Natural killer cell treated with Interleukin-12 subunit alpha and Interleukin-12 subunit beta and Interleukin-15 and Interleukin-18, amount 100 ng/mL, for 72 hours (primary cell): ENCODE measurements at places on chromosomes 5 and 9.

- DNase-seq: no peak
- no peak overlapping the region for H3K4me3 ChIP-seq
- H3K27me3 ChIP-seq: no peaks in the 10 kb centered on the region
- no peak overlapping the region for H3K27ac ChIP-seq
- no peaks in the 10 kb centered on the region for H3K4me1 ChIP-seq
These were observed 18.6 kb upstream of the KDM4C start for GRCh38 chr9:6739218-6739617.

GRCh38 chr5:125719681-125720347 is 703.4 kb upstream of the GRAMD2B start:
- no peaks in the 10 kb centered on the region for H3K36me3 ChIP-seq
- H3K4me1 ChIP-seq: no peaks in the 10 kb centered on the region
- no peak for DNase-seq
- H3K4me3 ChIP-seq: no peak overlapping the region
- no peak overlapping the region for H3K27ac ChIP-seq

- H3K4me1 ChIP-seq: no peaks in the 10 kb centered on the region
- H3K4me3 ChIP-seq: no peak overlapping the region
- DNase-seq: no peak
- no peak overlapping the region for H3K27ac ChIP-seq
- peaks cover 21% of the 10 kb centered on the region for H3K36me3 ChIP-seq
These were observed 20.4 kb downstream of the GNPDA1 start for GRCh38 chr5:141992349-141992963.

DNA sequence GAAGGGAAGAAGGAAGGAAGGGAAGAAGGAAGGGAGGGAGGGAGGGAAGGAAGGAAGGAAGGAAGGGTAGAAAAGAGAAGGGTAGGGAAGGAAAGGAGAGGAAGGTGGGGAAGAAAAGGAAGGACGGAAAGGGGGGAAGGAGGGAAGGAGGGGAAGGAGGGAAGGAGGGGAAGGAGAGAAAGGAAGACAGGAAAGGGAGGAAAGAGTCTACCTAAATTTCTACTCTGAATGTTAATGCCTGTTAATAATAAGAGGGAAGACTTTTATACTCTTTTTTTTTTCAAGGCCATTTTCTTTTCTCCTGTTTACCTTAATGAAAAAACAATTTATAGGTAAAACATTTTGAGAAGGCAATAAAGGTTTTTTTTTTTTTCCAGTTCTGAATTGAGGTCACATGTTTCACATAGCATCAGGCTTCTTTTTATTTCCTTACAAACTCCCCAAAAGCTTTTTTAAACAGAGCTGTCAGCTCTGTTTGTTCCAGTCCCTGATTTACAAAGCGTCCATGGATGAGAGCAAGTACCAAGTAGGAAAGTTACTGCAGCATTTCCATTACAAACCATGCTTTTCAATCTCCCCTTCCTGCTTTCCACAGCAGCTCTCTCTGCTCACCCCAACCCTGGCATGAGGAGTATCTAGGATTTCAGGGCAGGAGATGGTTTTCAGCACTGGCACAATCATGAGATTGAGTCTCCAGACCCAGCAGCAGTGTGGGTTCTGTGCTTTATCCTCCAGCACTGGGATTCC is 173.9 kb downstream of the GNAQ start:
- no peak overlapping the region for H3K4me3 ChIP-seq
- H3K36me3 ChIP-seq: no peaks in the 10 kb centered on the region
- no peaks in the 10 kb centered on the region for H3K4me1 ChIP-seq
- H3K27me3 ChIP-seq: no peaks in the 10 kb centered on the region
- peak overlapping the region; percentile 1 for H3K27ac ChIP-seq
- DNase-seq: no peak

DNA sequence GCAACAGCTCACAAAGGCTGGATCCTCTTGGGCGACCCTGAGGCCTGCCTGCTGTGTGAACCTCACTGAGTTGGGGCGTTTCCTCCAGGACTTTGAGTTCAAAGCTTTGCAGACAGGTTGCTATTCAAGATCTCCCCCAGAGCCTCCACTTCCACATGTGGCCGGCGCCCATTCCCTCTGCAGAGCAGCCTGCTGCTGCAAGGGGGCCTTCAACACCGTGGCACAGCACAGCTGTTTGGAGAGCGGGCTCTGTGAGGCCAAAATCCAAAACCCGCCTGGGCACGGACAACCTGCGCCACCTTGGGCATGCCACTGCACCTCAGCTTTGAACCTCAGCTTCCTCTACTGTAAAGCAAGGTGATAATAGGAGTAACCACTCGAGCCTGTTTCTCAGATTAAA is 160.3 kb downstream of the DAB2IP start:
- H3K4me1 ChIP-seq: no peaks in the 10 kb centered on the region
- H3K4me3 ChIP-seq: no peak overlapping the region
- no peaks in the 10 kb centered on the region for H3K36me3 ChIP-seq
- no peak for DNase-seq

- no peak overlapping the region for H3K27ac ChIP-seq
- H3K4me3 ChIP-seq: no peak overlapping the region
- H3K27me3 ChIP-seq: no peaks in the 10 kb centered on the region
These were observed 226.1 kb downstream of the GOLPH3 start for GRCh38 chr5:31948006-31948405.

- H3K4me3 ChIP-seq: no peak overlapping the region
- H3K36me3 ChIP-seq: no peaks in the 10 kb centered on the region
- H3K27me3 ChIP-seq: peaks cover 11% of the 10 kb centered on the region
- no peak for DNase-seq
- no peak overlapping the region for H3K27ac ChIP-seq
These were observed 384.1 kb downstream of the DMRT2 start for GRCh38 chr9:1434052-1434767.

DNA sequence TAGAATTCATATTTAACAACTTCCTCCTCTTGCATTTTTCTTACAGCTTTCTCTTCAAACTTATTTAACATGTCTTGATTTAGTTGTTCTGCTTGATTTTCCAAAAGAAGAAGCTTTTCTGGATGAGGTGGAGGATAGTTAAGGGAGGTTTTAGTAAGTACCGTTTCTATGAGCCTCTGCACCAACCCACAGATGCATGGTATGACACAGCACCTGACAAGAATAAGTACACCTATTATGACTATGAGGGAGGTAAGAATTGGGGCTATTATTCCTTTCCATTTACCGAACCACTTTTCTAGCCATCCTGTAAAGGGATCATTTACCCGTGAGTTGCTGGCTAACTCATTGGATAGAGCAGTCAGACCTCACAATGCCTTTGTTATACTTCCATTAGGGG is 2.5 kb upstream of the HMGCS1 start:
- peaks cover 10% of the 10 kb centered on the region for H3K36me3 ChIP-seq
- peak overlapping the region; percentile 96 for H3K27ac ChIP-seq
- H3K27me3 ChIP-seq: no peaks in the 10 kb centered on the region

- no peak for DNase-seq
- peaks cover 53% of the 10 kb centered on the region for H3K4me1 ChIP-seq
- no peaks in the 10 kb centered on the region for H3K27me3 ChIP-seq
- H3K36me3 ChIP-seq: no peaks in the 10 kb centered on the region
- H3K4me3 ChIP-seq: no peak overlapping the region
These were observed 14.0 kb downstream of the MAP3K1 start for GRCh38 chr5:56829137-56829908.

- DNase-seq: no peak
- no peak overlapping the region for H3K27ac ChIP-seq
- H3K4me3 ChIP-seq: no peak overlapping the region
These were observed 70.6 kb downstream of the DCP2 start for GRCh38 chr5:113047234-113047633.

DNA sequence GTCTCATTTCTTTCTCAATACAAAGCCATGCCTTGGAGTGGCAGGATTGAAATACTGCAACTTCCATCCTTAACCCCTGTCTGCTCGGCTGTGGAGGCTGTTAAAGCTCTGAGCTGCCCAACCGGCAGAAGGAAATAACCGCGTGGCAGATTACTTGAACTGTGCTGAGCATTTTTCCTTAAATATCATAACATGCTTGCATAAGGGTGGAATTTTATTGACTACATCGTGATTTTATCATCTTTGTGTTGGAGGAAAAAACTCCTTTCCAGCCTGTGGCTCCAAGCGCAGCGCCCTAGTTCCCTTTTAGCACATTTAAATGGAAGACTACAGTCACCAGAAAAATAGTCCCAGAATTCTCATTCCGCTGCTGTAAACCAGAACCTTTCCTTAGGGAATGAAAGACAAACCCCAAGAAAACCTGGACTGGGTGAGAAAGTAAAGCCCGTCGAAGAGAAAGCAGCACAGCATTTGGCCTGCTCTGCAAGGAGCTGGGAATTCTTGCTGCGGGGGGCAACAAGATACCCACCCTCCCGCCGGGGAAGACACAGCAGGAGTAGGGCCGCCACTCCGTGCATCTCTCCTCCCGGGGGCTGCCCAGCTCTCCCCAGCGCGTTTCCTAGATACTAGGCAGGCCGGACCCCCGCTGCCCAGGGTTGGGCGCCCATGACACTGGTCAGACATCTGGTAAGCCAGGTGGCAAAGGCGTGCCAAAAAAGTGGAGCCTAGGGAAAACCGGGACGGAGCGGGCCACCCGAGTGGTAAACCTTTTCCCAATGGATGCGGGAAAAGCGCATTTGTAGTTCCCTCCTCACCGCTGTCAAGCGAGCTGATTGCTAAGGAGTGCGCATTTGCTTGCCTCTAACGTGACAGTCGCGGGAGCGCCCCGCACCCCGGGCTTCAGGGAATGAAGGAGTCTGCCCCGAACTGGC is 1.3 kb downstream of the SHC3 start:
- H3K4me3 ChIP-seq: no peak overlapping the region
- H3K4me1 ChIP-seq: peaks cover 16% of the 10 kb centered on the region
- no peak for DNase-seq
- H3K36me3 ChIP-seq: peaks cover 6% of the 10 kb centered on the region
- H3K27ac ChIP-seq: no peak overlapping the region

DNA sequence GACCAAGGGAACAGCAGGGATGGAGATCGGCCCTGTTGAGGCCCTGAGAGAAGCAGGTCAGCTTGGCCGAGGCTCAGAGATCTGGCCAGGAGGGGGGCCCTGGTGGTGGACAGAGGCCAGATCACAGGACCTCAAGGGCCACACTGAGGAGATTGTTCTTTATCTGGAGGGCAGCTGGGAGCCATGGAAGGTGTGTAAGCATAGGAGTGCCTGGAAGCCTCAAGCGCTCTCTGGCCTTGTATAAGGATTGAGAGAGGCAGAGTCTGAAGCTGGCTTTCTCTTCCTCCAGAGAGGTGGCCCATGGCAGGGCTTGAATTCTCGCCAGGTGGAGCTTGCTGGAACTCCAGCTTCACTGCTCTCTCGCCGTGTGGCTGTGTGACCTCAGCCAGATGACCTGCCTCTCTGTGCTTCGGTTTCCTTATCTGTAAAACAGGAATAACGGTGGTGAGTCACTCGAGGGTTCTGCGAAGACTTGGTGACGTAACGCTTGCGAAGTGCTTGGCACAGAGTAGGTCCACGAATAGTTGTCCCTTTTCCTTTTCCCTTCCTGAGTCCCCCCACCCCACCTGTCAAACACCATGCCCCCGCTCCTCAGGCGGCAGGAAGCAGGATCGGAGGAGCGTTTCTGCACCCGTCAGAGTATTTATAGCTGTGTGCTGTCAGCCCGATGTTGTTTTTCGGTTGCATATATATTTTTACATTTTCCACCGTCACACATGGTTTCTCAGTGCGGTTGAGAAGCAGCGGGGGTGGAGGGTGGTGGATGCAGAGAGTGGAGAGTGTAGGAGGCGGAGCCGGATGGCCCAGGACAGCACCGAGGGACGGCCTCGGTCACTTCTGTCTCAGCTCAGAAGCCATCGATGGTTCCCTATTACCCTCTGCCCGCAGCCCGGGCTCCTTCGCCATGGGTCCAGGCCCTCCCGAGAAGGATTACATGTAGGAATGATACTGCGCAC is 17.0 kb upstream of the CRB2 start:
- peak; percentile 85 for DNase-seq
- peak overlapping the region; percentile 93 for H3K27ac ChIP-seq
- no peaks in the 10 kb centered on the region for H3K27me3 ChIP-seq
- no peaks in the 10 kb centered on the region for H3K36me3 ChIP-seq
- H3K4me3 ChIP-seq: peak overlapping the region; percentile 85

DNA sequence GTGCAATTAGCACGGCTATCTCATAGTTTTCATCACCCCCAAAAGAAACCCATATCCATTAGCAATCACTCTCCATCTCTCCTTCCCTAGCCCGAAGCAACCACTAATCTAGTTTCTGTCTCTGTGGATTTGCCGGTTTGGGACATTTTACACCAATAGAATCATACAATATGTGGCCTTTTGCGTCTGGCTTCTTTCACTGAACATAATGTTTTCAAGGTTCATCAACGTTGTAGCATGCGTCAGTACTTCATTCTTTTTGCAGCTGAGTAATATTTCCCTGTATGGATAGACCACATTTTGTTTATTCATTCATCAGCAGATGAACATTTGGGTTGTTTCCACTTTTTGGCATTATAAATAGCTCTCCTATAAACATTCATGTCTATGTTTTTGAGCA is 75.4 kb upstream of the TBC1D2 start:
- peaks cover 22% of the 10 kb centered on the region for H3K27me3 ChIP-seq
- no peak overlapping the region for H3K27ac ChIP-seq
- no peaks in the 10 kb centered on the region for H3K4me1 ChIP-seq
- DNase-seq: no peak
- H3K4me3 ChIP-seq: no peak overlapping the region
- no peaks in the 10 kb centered on the region for H3K36me3 ChIP-seq

GRCh38 chr9:87543251-87543650 is 45.6 kb downstream of the DAPK1 start:
- no peaks in the 10 kb centered on the region for H3K27me3 ChIP-seq
- no peaks in the 10 kb centered on the region for H3K36me3 ChIP-seq
- no peaks in the 10 kb centered on the region for H3K4me1 ChIP-seq
- H3K27ac ChIP-seq: no peak overlapping the region

DNA sequence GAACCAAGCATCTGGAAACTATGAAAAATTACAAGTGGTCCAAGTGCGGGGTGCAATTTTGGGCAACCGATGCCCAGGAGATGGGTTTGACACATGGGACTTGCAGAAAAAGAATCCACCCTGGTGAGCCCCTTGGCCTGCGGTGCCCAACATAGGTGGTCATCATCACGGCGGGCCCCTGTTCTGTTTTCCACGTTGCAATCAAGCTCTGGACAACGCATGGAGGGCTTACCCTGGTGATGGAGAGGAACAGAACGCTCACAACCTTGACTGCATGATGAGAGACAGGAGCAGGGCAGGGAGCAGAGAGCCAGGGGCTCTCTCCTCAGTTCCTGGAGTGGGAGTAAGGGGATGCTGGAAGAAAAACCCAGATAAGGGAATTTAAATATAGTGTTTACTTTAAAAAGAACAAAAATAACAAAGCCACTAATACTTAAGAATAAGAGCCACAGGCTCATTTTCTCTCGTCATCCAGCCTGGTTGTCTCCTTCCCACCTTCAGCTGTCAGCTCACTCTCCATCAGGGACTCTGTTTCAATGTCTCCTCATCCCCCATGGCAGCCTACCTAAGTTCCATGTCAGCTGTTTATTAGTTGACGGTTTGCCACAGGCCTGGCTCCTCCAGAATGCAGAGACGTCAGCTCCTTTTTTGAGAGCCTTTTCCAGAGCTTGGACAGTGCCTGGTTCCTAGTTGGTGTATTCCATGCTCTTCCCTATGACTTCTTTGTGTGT is 172.1 kb downstream of the GADD45G start:
- no peak for DNase-seq
- H3K4me1 ChIP-seq: no peaks in the 10 kb centered on the region
- H3K27ac ChIP-seq: no peak overlapping the region
- no peak overlapping the region for H3K4me3 ChIP-seq
- H3K36me3 ChIP-seq: no peaks in the 10 kb centered on the region
- peaks cover 9% of the 10 kb centered on the region for H3K27me3 ChIP-seq
